Vagina (tissue), 2 donors: ENCODE measurements at places on chromosomes 16 and 17.
A peak's percentile ranks its signal among the peaks of the same experiment; 100 is the strongest.

- DNase-seq: no peak
Observed at GRCh38 chr17:7615265-7615747, 609 bp upstream of the FXR2 start.

- DNase-seq: no peak
Observed at GRCh38 chr17:28811651-28812090, 30.9 kb downstream of the FAM222B start.

GRCh38 chr16:54930869-54931119 lies 129 bp downstream of the IRX5 start:
- no peak for DNase-seq

DNA sequence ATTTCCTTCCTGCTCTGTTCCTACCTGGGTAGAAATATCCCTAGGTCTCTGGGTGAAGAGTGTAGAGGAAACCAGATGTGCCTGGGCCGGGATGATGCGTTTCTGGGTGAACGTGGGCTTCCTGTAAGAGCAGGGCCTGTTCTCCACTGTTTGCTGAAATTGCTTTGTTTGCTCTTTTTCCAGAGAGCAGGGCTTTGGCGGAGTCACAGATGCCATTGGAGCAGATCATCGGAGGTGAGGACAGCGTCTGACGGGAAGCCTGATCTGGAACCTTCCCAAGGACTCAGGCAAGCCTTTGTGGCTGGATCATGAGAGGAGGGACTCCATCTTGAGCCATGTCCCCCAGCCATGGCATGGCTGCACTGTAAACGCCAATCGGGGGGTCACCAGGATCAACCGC lies 15.4 kb downstream of the DHODH start:
- DNase-seq: no peak

DNA sequence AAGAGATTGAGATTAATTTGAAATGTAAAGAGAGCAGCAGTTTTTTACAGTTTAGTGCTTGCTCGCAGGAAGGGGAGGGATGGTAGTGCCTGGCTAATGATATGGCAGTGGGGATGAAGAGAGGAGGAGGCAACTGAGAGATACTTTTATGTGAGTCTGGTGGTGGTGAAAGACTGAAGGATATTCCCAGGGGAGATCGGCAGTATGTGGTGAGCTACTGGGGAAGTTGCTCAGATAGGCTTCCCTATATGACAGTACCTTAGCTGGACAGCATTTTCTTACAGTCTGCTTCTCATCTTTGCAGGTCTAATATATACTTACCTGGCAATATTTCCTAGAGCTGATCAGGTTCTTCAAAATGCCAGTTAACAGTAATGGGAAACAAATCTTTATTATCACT lies 8.6 kb downstream of the CEP95 start:
- DNase-seq: no peak

GRCh38 chr16:75573955-75574354 lies 7.8 kb downstream of the GABARAPL2 start:
- DNase-seq: no peak

DNA sequence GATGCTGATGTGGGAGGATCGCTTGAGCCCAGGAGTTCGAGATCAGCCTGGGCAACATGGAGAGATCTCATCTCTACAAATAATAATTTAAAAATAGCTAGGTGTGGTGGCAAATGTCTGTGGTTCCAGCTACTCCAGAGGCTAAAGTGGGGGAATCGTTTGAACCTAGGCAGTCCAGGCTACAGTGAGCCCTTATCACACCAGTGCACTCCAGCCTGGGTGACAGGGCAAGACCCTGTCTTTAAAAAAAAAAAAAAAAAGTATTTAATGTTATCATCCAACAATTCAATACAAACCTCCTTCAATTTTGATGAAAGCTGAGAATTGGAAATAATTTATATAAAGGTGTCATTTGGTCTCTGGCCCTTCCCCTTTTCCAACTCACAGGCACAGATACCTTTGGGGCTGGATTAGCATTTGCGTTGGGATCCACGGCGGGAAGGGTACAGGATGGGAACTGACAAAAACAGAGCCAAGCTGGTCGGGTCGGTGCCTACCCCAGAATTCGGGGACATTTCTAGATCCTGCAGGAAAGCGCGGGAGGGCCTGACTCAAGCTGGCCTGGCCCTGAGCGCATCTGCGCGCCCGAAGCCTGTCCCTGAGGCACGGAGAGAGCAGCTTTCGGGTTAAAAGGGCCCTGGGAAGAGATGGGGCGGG lies 860 bp upstream of the DCAF7 start:
- no peak for DNase-seq

- peak; percentile 34 for DNase-seq
Observed at GRCh38 chr16:66273053-66273452, 93.4 kb upstream of the CDH5 start.

DNA sequence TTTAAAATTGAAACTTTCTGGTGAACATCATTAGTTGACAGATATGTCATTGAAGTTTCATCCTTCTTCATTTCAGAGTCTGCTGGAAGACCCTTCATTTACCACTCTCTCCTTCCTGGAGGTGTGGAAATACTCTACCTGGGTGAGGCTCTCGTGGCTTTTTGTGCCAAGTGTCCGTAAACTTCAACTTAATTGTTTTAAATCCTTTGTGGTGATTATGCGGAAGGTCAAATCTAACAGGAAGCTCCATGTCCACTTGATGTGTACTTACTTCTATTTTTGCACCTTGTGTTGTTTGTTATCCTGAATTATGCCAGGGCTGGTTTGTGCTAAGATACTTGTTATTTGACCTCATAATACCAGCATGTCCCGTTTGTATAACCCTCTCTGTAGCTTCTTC lies 129.2 kb downstream of the WWOX start:
- DNase-seq: no peak

DNA sequence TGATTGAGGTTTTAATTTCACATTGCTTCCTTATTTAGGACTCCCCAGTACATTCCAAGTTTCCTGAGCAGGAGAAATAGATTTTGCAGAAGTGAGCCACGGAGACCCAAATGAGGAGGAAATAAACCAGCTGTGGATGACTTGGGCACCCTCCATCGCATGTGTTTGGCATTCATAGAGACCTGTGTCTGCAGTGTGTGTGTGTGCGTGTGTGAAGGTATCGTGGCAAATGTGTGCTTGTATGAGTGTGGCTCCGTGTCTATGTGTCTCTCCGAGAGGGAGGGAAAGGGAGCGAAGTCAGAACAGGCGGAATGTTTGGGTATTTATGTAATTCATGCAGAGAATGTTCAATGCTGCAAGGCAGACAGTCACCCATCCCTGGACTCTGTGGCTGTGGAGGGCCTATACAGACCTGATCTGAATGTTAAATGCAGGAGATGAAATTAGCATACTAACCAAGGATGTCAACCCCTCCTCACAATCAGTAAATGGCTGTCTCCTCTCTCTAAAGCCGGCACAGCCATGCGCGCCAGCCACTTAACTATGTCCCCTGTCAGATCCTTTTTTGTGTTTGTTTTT lies 186.0 kb upstream of the ZFHX3 start:
- no peak for DNase-seq

DNA sequence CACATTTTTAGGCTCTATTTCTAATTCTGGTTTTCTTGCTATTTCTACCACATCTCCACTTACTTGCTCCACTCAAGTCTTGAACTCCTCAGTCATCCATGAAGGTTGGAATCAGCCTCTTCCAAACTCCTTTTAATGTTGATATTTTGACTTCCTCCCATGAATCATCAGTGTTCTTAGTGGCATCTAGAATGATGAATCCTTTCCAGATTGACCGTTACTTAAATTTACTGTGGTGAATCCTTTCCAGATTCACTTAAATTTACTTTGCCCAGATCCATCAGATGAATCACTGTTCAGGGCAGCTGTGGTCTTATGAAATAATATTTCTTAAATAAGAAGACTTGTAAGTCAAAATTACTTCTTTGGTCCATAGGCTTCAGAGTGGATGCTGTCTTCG lies 32.4 kb downstream of the CLTC start:
- DNase-seq: no peak

DNA sequence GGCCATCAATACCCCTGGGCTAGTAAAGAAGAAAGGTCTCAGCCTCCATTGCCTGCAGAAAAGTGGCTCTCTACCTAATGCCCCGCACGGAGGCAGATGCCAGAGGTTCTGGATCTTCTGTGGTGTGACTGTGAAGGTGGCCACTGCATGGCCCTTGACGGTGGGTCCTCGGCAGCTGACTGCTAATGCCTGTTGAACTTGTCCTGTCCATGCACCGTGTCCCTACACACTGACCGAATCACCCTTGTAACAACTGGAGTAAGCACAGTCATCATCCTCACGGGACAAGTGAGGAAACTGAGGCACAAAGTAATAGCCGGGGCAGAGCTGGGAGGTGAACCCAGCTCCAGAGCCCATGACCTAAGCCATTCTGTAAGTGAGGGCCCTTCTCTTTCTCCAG lies 48.8 kb downstream of the MYH11 start:
- DNase-seq: no peak

GRCh38 chr16:25063865-25064264 lies 47.7 kb upstream of the LCMT1 start:
- DNase-seq: no peak

- DNase-seq: no peak
Observed at GRCh38 chr16:20743591-20743990, 2.0 kb upstream of the THUMPD1 start.

DNA sequence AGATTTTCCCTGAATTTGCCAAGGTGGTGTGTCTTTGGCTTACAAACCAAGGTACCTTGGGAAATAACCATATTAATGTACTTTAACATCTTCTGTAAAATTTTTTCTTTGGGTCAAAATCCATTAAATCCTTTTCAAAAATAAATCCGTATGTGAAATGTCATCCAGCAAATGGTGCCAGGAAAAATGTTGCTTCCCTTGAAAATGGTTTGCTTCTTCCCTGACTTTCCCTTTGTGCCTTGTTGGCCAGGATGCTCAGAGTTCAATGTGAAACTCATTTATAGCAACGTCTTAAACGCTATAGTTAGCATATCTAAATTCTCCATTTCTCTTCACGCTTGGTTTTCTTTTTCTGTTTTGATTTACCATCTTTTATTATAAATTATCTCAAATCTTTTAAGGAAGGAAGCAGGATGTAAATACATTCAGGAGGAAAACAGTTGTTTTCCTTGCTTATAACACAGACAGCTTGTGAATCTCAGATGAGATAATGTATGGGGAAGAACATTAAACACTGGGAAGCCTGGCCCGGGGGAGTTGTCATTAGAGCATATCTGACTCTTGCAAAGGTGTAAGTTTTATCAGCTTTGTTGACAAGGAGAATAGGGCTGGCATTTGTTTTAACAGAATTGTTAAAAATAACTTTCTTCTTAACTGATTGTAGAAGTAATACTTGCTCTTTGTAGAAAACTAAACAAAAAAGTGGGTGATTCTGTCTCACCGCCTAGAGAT lies 42.1 kb downstream of the GPRC5B start:
- no peak for DNase-seq

DNA sequence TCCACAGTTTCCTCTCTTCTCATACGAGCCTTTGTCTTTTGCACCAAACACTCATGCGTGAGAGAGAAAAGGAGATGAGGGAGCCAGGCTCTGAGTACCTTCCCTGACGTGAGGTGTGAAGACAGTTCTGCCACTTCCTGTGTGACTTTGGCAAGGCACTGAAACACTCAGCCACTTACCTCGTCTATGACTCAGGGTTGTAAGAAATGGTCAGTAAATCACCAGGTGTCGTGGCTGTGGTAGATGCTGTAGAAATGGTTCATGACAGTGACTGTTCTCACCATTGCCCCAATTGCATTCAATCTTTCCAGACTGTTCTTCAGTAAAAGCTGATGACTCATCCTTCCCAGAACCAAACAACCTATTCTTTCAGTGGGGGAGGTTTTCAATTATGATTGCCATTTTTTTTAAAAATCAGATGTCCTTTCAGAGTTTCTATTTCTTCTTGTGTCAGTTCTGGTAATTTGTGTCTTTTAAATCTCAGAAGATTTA lies 49.2 kb upstream of the CBFA2T3 start:
- DNase-seq: no peak

DNA sequence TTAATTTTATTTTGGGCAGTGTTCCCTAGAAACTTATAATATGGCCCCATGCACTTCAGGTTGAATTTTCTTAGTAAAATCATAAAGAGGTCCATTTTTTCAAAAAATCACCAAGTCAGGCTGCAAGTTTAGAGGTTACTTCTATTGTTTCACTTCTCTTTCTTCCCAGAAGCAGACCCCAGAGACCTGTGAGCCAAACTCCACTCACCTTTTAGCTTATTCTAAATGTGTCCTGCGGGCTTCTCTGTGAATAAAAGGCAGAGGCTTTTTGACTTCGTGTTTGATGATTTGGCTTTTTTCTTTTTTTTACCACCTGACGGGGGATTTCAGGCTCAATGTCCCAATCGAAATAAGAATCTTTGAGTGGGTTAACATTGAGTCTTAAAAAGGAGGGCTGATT lies 7.4 kb downstream of the PRKCB start:
- no peak for DNase-seq

GRCh38 chr16:55323637-55324271 lies at the start of gene IRX6:
Gene IRX6, plus strand, starts transcription at chr16:55324203. Its CDS starts 889 bp downstream, at chr16:55325092.
- no peak for DNase-seq

DNA sequence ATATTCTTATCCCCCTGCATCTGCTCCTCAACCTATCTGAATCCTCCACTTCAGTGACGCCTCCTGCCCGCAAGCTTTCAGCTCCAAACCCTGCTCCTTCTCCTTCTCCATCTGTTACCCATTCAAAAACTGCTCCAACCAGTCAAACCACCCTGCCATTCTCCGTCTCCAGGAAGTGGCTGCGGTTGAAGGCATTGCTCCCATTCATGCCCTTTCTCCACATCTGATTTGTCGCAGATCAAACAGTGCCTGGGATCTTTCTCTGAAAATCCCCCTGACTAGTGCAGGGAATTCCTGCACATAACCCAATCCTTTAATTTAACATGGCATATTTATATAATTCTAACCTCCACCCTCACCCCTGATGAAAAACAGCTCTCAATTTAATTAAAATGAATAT lies 56.3 kb downstream of the SLFN5 start:
- DNase-seq: no peak

DNA sequence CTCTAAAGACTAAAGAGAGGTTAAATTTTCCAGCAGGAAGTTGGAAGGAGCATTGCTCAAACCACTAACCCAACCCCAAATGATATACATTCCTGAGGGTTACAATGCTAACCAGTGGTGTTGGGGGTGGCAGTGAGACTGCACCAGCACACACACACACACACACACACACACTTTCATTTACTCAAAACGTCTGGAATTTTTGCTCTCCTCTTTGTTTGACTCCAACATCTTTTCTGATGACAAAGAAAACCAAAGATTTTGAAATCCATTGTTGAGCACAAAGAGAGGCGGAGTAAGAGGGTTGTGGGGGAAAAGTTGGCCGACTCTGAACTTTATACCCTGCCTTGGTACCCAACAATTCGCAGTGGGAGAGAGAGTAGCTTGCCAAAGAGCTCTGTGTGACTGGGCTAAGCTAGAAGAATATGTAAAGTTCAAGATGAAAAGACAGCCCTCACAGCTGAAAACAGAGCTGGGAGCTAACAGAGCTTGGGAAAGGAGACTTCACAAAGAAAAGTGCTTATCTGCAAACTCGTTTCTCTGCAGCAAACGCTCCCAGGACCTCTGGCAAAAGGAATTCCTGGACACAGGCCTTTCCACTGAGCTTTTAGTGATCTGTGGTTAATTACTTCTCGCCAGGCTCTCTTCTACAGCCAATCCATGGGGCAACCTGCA lies 426.0 kb upstream of the CDH11 start:
- DNase-seq: no peak
